ENCODE measurements at places on chromosomes 7 and 10.

DNA sequence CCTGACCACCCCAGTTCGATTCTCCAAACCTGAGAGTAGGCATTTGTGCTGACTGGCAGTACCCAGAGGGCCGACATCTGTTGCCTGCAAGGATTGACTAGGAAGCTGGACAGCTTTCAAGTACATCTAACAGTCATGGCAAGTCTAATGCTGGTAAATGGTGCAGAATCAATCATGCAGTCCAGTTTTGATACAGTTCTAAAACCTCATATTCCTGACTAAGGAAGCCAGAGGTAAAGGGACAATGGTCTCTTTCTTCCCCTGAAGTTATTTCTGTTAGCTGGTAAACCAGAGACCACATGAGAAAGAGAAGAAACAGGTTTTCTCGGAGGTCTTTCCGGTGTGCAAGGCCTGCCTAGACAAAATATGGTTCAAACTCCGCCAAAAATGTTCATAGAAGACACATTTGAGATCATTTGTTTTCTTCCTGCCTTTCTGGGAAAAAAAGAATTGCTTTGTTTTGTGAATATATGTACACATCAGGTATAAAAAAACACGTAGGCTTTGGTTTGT, 97.1 kb downstream of the WDR37 start:
- no peak for DNase-seq

DNA sequence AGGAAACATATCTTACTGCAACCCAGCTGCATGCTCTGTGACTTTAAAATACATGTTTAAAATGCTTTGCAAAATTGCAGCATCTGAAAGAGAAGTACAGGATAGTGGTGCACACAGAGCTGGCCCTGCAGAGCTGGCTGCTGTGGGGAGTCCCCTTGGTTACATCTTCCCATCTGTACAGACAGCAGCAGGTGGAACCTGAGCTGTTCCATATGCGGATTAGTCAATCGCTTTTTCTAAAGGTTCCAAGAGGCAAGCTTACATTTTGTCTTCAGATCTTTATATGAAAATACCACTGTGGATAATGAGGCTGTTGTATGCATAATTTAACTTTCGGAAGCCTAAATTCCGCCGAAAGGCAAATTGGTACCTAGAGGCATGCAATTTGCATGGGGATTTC, 444.1 kb downstream of the NRG3 start:
- DNase-seq, result no peak

GRCh38 chr10:20674926-20675325, 222.2 kb downstream of the NEBL start:
- no peak for DNase-seq

DNA sequence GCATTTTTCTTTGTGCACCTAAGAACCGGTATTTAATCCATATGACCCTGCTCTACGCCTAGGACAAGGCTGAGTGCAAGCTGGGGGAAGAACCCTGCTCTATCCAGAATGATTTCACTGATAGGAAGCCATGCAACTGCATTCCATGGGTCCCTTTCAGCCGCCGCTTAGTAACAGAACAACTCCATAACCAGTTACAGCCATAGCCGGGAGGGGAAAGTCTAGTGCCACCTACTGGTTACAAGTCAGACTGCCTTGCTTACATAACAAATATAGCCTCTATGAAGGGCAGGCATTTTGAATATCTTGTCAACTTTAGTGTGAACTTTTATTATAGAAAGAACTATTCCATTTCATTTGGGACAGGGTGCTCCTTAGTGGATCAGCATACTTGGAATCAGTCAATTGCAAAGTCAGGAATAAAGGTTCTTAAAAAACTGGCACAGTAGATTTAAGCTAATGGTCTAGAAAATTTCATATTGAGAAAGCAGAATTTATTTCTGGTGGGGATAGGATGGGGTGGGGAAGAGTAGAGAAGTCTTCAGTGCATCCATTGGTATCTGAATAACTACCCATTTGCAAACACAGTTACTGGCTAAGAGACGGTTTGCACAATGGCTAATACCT, 521.7 kb downstream of the ADRA2A start:
- peak; percentile 14 for DNase-seq

GRCh38 chr10:63068246-63068645, 64.9 kb upstream of the NRBF2 start:
- no peak for DNase-seq

GRCh38 chr7:33554576-33554975, 350.8 kb upstream of the BMPER start:
- no peak for DNase-seq

DNA sequence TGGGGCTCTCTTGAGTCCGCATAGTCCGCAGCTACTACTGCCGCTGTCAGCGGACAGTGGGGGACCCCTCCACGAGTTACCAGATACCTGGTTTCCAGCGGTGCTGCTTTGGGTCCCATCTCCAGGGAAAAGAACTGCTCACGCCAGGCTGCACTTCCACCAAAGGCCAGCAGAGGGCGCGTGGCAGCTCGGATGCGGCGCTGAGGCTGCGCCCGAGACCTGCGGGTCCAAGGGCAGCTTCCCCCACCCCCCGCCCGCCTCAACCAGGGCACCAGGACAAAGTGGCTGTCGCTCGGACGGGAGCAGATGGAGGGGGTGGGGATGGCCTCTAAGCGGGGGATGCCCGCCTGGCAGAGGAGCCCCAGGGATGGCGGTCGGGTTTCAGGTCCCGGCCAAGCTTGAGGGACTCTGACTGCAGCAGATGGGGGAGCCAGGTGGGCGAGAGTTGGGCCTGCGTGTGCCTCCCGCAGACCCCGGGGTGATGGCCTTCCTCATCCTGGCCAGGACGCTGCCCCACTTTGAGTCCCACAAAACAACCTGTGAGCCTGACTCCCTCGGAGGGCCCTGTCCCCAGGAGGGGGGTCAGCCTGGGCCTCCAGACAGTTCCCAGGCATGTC, 23.8 kb upstream of the ZNF735 start:
- DNase-seq, result peak; percentile 27

GRCh38 chr7:127979113-127979727, 52.0 kb downstream of the LRRC4 start:
- DNase-seq, result no peak

DNA sequence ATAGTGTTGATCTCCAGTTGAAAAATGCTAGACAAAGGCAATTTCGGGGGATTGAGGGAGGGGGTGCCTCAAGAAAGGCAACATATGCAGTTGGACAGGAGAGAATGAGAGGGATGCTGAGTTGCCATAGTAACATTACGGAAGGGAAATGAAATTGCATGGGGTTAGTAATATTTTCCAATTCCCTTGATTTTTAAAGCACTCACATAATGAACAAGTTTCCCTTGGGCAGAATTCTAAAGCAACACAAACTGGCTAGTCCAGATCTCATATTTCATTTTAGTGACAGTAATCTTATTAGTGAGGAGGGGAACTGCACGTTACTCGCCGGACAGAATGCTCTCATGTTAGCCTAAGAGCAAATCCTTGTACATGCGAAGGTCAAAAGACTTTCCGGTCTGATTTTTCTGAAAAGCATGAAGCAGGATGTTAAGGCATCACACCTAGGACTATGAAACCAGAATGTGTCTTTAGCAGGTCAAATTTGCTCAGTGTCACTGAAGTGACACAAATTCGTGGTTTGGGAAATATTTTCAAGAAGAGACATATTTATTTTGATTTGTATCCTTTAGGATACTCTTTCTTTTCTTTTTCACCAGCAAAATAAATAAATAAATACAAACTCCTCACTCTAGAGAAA, 165.5 kb downstream of the ANK3 start:
- no peak for DNase-seq

- no peak for DNase-seq
Observed at GRCh38 chr7:23234569-23235296, 11.8 kb upstream of the GPNMB start.

- DNase-seq, result no peak
Observed at GRCh38 chr10:15155978-15156656, 12.4 kb downstream of the NMT2 start.

GRCh38 chr10:32055478-32056135, 618 bp downstream of the KIF5B start:
- DNase-seq, result peak; percentile 43

DNA sequence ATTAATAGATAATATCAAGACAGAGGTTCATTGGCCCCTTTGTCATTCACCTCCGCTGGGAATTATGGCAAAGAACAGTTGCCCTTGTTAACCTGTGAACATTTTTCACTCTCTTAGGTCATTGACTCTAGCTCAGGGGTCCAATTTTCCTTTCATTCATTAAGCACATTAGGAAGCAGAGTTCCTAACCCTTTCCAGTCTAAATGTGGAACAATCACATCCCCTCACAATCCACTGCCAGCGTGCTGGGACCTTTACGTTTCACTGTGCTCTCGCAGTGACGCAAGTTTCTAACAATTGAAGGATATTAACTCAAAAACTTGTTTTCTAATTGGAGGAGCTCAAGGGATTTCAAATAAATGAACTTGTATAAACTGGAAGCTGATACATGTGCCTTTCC, 79.3 kb upstream of the MEOX2 start:
- DNase-seq, result no peak

All from effector memory CD8-positive, alpha-beta T cell (primary cell).